ENCODE measurements at places on chromosomes 5 and 9. TPM values are rescaled to one million over a fixed set of nuclear protein-coding genes. Genes with fewer than 3 reads are reported as not detected.

PCDHA13 gene
- not detected for total RNA-seq

UNC13B gene
- 27.4 TPM for total RNA-seq

SUSD3 gene
- total RNA-seq, result 1.7 TPM

CCDC192 gene
- total RNA-seq, result not detected

MYORG gene
- total RNA-seq, result 9.0 TPM

MLANA gene
- not detected for total RNA-seq

HMCN2 gene
- total RNA-seq, result 5.7 TPM

FOXD4L4 gene
- total RNA-seq, result not detected

NR2F1 gene
- 1.3 TPM for total RNA-seq

PTGES gene
- 4.8 TPM for total RNA-seq

OGN gene
- 9.3 TPM for total RNA-seq

OR1J2 gene
- not detected for total RNA-seq

KIF24 gene
- 0.78 TPM for total RNA-seq

LCN15 gene
- total RNA-seq, result 0.46 TPM

NME5 gene
- total RNA-seq, result 3.9 TPM

DNA sequence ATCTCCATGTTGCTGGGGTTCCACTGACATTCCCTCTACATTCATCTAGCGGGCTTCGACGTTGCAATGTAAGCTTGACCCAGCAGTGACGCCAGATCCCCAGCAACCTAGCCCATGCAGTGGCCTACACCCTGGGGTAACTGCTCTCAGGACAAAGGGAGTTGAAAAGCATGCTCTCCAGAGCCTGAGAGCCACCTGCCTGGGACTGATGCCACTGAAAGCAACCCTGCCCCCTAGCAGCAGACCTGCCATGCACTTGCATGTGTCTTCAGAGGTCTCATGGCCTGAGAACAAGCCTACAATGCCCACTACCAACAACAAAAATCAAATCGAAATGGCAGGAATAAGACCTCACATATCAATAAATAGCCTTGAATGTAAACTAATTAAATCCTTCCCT, 330.3 kb downstream of the TRIM36 start:
- no peak for DNase-seq

DNA sequence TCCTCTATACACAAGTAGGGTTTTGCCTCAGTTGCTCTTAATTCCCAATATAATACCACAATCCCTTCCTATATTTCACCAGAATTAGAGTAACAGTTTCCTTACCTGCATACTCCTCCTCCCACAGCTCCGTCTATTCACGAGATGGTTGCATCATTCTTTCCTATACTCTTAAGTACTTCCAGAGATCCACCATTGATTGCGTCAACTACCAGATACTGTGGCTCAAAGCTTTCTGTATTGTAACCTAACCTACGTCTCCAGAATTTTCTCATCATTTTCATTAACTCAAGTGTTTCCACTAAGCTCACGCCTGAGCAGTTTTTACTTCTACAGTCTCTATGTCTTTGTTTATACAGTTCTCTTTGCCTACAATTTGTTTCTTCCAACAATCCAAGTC, 31.2 kb upstream of the MINAR2 start:
- no peak for DNase-seq

DNA sequence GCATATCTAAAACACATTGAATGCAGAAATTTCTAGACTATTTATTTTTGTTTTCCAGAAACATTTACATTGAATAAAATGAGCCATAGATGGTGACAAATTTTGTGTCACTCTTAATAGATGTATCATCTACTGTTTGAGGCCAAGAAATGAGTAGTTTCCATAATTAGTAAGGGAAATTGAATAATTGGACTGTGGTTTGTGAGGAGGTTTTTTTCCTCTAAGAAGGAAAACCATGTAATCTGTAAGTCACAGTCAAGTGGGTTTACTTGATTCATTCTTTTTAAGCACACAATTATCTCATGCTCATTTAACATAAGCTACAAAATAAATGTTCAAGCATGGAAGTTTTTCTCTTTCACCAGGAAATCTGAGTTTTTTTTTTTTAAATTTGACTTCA, 876.4 kb downstream of the NR2F1-AS1 start:
- no peak for DNase-seq

DNA sequence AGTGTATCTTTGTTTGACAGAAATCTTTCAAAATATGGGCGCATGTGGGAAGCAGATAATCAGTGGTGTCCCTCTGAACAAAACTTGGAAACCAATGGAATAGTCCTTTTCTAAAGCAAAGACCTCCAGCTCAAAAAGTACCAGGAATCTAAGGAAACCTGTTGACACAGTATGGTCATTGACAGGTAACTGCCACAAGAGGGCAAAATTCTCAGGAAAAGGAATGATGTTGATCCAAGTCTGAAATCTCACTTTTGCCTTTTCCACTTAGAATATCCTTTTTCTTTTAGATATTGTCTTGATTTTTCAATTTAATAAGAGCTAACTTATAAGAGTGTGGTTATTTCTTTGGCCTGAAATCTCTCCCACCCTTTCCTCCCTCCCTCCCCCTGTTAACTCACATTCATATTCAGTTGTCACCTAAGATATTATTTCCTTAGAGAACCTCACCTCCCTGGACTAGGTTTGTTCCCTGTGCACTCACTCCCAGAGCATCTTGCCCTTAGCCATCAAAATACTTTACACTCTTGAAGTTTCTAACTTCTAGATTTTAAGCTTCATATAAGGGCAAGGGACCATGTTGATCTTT, 59.0 kb upstream of the BARX1 start:
- no peak for DNase-seq

GRCh38 chr5:133327946-133328401, 276.2 kb downstream of the HSPA4 start:
- DNase-seq, result no peak

- no peak for DNase-seq
Measured at GRCh38 chr9:88237991-88238571, 99.8 kb upstream of the SPATA31C2 start.

DNA sequence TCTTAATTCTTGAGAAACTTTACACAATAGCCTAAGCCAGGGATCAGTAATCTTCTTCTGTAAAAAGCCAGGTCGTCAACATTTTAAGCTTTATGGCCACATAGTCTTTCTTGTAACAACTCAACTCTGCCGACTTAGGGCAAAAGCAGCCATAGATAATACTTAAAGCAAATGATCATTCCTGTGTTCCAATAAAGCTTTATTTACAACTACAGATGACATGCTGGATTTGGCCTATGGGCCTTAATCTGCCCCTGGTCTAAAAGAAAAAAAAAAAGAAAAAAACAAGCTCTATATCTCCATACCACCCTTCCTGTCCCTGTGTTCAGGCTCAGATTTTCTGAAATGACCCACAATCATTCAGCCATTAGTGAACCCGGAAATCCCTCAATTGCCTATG, 220.3 kb downstream of the ENC1 start:
- DNase-seq, result no peak

GRCh38 chr5:50889790-50890189, 223.4 kb downstream of the PARP8 start:
- DNase-seq, result no peak

GRCh38 chr5:1315709-1316587, 21.1 kb upstream of the TERT start:
- no peak for DNase-seq

- no peak for DNase-seq
Measured at GRCh38 chr5:81750308-81751008, 439 bp downstream of the SSBP2 start.

DNA sequence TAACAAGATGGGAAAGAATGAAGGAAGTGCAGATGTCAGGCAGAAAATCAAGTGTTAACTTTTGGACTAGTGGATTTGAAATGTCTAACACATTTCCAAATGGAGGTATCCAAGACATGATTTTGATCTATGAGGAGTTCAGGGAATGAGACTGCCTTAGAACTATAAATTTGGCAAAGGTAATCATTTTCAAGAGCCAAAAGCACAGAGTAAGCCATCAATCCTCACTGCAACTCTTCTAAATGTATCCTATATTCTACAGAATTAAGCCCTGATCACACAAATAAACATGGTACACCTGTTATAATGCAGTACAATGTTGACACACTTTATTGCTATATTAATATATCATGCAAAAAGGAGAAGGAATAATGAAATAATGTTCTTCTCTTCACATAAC, 55.6 kb downstream of the SETX start:
- DNase-seq, result no peak

DNA sequence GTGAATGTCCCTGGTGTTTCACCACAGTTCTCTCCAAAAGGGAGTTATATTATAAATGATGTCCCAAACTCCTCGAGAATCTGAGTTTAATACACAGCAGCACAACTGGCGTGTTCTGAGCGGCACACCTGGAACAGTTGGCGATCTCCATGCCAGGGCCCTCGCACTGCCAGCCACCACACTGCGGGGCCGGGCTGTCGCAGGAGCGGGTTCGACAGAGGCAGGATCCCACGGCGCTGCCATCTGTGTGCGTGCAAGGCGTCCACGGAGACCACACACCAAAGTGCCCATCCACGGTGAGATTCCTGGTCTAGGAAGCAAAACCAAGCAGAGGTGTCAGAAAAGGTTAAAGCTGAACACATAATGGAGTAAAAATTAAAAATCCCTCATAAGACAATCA, 423.3 kb downstream of the SEMA5A start:
- DNase-seq, result no peak

- no peak for DNase-seq
Measured at GRCh38 chr5:151427258-151427657, 20.1 kb upstream of the SLC36A1 start.

GRCh38 chr5:133939668-133940067, 28.8 kb downstream of the C5orf15 start:
- DNase-seq, result no peak

- no peak for DNase-seq
Measured at GRCh38 chr5:55691265-55692105, 20.6 kb downstream of the SLC38A9 start.

GRCh38 chr5:170523142-170523551, 19.3 kb downstream of the KCNIP1 start:
- DNase-seq, result no peak

- no peak for DNase-seq
Measured at GRCh38 chr9:109632817-109633216, 134.7 kb upstream of the PTPN3 start.

- DNase-seq, result no peak
Measured at GRCh38 chr5:103503066-103503465, 59.5 kb downstream of the NUDT12 start.

GRCh38 chr5:136166909-136167308, 26.1 kb downstream of the SMIM32 start:
- no peak for DNase-seq

- DNase-seq, result no peak
Measured at GRCh38 chr9:97615439-97616072, 17.6 kb downstream of the TSTD2 start.

GRCh38 chr9:70257991-70258691, 637 bp upstream of the SMC5 start:
- DNase-seq, result no peak

DNA sequence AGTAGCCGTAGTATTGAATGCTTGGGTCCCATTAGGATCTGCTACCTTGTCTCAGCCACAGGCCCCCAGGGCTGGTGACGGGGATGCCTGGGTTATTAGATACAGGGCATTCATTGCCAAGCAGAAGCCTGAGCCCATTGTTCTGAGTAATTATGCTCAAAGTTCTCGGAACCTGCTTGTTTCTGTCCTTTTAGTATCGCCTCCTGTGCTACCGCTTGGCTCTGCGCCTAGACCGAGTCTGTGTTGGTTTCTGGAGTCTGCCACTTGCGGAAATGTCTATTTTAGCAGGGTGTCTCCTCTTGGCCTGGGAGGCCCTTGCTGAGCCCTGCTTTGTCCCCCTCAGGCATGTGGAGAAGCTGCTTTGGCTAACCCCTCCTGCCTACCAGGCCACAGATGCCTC, 506.1 kb downstream of the BNC2 start:
- peak; percentile 75 for DNase-seq

GRCh38 chr9:121336665-121337064, 33.4 kb downstream of the STOM start:
- DNase-seq, result no peak

GRCh38 chr9:92155221-92155620, 40.0 kb upstream of the SPTLC1 start:
- DNase-seq, result no peak

DNA sequence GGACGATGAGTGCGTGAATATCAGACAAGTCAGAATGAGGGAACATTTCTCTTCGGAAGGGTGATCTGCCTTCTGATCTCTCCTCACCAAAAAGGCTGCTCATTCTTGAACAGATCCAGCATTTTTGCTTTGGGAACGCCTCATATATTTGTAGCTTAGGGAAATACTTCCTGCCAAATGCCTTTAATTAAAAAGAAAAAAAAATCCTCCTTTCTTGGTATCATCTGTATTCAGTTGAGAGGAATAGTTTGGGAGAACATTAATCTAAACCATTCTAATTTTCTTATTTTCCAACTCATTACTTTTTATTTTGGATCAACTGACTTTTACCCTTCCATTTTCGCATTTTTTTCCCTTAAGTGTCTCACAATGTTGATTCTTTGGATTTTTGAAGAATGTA, 163.4 kb downstream of the SNX18 start:
- DNase-seq, result no peak

- no peak for DNase-seq
Measured at GRCh38 chr9:7799944-7800285, 337 bp upstream of the DMAC1 start.
